ENCODE measurements at places on chromosomes 16 and 17.

GRCh38 chr17:7575481-7575883 is 4.0 kb upstream of the CD68 start:
- DNase-seq = no peak

- DNase-seq = no peak
These were observed 916.9 kb upstream of the SOX9 start for GRCh38 chr17:71203953-71204352.

DNA sequence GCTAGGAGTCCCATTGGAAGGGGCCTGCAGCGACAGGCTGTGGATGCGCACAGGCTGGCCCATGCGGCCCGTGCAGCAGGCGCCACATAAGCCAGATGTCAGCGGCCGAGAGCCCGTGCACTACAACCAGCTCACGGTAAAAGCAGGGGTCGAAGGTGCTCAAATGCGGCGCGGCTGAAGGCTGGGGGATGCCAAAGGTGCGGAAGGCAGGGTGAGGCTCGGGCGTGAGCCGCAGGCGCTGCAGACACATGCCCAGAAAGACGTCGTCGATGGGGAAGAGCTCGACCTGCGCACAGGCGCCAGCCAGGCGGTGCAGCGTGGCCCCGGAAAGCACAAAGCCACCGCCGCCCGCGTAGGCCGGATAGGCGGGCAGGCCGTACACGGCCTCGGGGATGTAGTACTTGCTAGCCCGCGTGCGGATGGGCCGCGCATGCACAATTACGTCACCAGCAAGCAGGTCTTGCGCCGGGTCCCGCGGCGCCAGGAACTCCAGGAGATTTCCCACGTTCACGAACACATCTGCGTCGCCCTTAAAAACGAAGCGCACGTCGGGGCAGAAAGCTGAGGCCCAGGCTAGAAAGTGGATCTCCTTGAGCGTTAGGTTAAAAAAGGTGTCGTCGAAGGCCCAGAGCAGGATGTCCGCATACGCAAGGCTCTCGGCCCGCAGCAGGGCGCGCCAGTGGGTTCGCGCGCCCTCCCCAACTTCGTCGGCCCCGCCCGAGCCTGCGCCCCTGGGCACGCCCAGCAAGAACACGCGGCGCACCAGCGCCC is 1.3 kb downstream of the B3GNT9 start:
- no peak for DNase-seq

- DNase-seq = no peak
These were observed at the start of gene ZFHX3 for GRCh38 chr16:73047536-73048291. Gene ZFHX3 (minus strand): TSS chr16:73048128. CDS start chr16:72960145, 87,983 bp downstream.

- no peak for DNase-seq
These were observed 2.8 kb downstream of the HAS3 start for GRCh38 chr16:69108064-69108904.

DNA sequence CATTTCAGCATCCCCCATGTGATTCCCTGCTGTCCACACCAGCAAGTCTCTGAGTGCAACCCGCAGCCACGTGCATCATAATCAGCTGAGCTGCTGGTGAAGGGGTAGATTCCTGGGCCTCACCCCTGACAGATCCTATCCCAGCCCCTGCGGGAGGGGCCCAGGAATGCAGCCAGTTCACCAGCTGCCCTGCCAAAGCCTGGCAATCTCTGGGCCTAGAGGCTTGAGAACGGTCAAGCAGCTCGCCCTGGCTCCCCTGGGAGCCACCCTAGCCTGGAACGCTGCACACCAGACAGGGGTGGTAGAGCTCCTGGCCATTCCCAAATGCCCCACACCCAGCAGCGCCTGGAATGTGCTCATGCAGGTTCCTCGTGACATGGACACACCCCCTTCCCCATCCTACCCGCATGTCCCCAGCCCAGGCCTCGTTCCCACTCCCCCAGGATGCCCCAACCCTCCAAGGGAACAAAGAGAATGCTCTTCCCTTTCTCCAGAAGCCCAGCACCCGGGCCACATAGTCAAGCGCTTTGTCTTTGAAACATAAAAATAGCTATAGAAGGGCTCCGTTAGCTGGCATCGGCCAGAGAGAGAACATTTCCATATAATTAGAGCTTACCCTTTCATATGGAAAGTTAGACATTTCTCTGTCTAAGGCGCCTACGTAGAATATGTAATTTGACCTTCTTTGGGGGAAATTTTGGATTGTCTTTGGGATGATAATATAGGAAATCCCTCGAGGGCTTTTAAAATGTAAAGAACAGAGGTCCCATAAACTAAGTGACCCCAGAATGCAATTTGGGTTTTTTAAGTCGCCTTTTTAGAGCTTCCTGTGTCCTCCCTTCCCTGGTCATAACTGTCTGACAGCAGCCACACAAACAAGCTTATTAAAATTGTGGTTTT is 3.4 kb downstream of the CEP295NL start:
- no peak for DNase-seq

DNA sequence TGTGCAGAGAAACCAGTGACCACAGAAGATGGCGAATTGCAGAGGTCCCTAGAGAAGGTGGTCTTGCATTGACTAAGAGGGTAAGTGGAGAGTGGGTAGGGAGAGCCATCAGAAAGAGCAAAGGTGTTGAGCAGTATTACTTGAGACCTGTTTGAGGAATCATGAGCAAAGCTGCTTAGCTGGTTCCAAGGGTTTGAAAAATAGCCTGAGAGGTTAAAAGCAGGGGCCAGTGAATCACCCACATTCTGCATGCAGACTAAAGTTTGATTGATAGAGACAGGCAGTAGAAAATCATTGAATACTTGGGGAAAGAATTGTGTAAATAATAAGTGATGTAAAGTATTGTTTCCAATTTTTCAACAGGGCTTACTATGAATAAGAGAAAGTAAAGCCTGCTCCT is 34.0 kb upstream of the KCNJ16 start:
- DNase-seq = no peak

DNA sequence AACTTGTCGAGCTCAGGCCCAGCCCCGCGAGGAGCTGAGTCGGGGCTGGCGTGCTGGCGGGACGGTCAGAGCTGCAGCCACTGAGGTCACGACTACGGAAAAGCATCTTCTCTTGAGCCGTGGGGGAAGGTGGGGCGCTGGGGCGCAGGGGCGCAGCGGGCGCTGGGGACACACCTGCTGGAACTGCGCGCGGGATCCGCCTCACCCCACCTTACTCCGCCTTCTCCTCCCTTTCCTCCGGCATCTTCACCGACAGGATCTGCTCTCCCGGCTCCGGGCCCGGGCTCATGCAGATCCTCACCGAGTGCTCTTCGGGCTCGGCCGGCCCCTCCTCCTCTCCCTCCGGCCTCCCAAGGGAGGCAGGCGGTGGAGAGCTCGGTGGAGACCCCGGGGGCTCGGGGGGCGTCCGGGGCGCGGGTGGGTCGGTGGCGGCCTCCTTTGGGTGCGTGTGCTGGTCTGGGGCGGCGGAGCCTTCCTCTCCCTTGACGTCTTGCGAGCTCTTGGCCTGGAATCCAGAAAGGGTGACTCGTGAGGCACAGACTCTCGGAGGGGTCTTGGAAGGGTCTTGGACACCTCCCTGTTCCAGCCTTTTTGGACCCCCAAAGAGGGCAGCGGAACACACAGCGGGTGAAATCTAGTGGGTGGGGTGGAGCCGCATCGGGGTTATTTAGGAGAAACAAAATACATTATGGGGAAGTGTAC is 81.8 kb upstream of the KIFC3 start:
- no peak for DNase-seq

- DNase-seq = no peak
These were observed 11.4 kb downstream of the DYNC1LI2 start for GRCh38 chr16:66740010-66740409.

GRCh38 chr17:2977157-2977556 is 86.2 kb downstream of the OR1D5 start:
- DNase-seq = no peak

DNA sequence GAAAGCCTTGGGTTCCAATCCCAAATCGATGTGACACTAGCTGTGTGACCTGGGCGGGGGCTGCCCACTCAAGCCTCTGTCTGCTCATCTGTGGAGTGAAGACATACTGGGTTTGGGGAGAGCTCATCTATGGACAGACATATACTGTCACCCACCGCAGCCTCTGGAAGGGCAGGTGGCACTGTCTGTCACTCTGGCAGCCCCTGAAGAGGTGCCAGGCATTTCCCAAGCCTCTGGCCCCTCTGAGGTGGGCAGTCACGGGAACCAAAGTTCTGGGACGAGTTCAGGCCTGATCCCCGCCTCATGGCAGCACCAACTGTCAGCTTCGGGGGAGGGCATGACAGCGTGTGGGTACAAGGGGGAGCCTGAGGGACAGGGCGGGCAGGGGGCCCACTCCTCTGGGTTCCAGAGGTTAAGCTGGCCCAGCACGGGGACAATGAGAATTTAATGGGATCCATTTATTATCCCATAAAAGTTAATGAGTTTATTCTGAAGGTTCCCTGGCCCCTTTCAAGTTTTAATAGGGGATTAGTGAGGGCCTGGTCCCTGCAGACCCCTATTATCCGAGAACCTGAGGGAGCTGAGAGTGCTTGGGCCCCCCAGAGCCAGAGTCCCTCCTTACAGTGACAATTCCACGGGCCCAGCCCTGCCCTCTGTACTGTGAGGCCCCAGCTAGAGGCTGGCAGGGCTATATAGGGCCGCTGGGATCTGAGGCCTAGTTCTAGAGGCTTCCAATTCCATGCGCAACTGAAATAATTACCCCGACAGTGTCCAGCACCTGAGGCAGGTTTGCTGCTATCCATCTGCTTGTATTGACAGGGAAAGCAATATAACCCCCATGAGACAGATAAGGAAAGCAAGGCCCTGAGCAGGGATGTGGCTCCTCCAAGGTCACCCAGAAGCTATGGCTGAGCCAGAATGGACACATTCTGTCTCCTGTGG is 18.8 kb downstream of the SEZ6 start:
- DNase-seq = no peak

DNA sequence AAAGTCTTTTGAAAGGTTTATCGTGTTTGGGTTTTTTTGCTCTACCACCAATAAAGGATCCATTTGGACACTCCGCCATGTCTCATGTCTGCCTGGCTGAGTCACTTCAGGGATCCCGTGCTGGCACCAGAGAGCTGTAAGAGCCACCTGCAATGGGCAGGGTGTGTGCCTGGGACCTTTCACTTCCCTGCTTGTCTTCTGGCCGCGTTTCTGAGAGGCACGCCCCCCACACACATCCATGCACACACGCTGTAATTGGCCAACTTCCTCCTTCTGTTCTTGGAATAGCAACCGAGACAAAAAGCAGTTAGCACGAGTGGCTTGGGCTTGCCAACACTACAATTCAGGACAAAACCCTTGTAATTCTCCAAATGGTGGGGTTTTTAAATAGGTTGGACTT is 9.8 kb upstream of the SOST start:
- no peak for DNase-seq

GRCh38 chr17:64063766-64064224 is 43.4 kb upstream of the ICAM2 start:
- peak; percentile 60 for DNase-seq

- no peak for DNase-seq
These were observed 24.6 kb downstream of the C16orf90 start for GRCh38 chr16:3470723-3471122.

DNA sequence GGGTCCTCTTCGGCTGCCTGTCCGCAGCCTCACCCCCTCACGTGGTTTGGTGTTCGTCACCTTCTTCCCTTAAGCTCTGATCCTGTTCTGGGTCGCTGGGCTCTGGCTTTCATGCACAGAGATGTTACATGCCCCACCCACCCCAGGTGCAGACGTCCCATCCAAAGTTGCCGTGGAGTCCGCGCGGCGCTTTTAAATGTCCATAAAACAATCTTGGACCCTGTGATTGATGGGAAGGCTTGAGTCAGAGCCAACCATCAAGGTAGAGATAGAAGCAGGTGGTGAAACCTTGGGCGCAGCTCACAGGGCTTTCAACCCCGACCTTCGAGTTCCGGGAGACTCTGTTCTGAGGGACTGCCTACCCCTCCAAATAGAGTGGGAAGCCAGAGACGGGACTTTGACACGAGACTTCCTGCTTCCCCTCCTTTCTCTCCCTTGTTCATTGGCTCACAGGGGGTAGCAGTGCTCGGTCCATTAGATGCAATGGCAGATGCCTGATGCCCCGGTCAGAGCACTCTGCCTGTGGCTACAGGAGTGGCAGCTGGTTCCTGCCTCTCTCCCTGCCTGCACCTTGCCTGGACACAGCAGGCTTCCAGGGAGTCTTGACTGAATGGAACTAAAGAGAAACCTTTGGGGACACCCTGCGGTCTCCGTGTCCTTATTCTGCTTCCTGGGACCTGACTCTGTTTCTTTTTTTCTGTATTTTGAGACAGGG is 4.0 kb downstream of the ENGASE start:
- DNase-seq = peak; percentile 14

GRCh38 chr17:45310380-45311324 is 6.2 kb downstream of the MAP3K14 start:
- DNase-seq = no peak

DNA sequence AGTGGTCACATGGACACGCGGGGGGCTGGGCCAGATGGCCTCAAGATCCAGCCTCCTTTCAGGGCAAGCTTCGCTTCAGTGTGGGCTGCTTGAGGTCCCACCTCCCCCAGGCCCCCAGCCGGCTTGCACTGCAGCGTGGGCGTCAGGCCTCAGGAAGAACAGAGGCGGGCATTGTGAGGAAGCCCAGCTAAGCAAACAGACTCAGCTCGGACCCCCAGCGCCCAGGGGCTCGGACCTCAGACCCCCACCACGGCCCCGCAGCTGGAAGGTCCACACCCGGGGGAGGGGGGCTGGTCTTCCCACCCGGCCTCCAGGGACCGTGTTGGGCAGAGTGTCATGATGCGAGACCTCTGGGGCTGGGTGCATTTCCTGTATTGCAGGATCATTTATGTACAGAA is 24.7 kb upstream of the ZNF469 start:
- DNase-seq = no peak

- DNase-seq = no peak
These were observed 45.0 kb downstream of the MMP15 start for GRCh38 chr16:58070585-58070984.

- DNase-seq = no peak
These were observed 22.5 kb downstream of the DNAI2 start for GRCh38 chr17:74296548-74296936.

Measured in D721Med (cell line).